Stomach (tissue), 19 donors: ENCODE measurements at places on chromosomes 7 and 10. TPM values are rescaled to one million over a fixed set of nuclear protein-coding genes. Genes with fewer than 3 reads are reported as not detected.
A peak's percentile ranks its signal among the peaks of the same experiment; 100 is the strongest.

- DNase-seq, result no peak
Measured at GRCh38 chr7:142248166-142249160, 9.4 kb downstream of the PRSS58 start.

- DNase-seq, result peak; percentile 16
Measured at GRCh38 chr10:57849691-57850357, 417.9 kb downstream of the IPMK start.

- DNase-seq, result peak; percentile 78
Measured at GRCh38 chr10:15725603-15726002, 5.9 kb upstream of the ITGA8 start.

Gene NAT16
- not detected for total RNA-seq

DNA sequence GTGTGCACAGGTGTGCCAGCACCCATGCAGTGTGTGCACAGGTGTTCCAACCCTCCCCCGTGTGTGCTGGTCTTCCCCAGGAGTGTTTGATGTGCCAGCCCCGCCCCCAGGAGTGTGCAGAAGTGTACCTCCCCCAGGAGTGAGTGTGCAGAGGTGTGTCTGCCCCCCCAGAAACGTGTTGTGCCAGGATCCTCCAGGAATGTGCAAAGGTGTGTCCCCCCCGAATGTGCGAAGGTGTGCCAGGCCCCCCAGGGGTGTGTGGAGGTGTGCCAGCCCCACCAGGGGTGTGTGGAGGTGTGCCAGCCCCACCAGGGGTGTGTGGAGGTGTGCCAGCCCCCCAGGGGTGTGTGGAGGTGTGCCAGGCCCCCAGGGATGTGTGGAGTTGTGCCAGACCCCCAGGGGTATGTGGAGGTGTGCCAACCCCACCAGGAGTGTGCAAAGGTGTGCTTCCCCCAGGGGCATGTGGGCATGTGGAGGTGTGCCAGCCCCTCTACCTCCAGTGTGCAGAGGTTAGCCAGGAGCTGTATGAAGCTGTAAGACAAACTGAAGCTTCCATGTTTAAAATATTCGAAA lies 33.2 kb downstream of the CHST15 start:
- DNase-seq, result no peak

DNA sequence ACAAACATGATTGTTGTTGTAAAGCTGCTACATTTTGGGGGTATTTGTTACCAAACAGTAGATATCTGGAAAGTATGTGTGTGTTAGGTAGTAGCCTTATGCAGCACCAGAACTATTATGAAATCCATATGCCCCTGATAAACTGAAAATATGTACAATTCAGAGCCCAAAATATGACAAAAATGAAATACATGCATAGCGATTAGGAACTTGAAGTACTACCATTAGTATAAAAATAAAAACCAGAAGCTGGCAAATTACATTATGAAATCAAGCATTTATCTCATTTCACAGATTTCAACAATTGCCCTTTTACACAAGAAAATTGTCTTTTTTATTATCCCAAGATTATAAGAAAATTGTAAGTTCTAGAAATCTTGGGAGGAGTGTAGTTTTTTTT lies 33.9 kb downstream of the SLC26A5 start:
- DNase-seq, result no peak

DNA sequence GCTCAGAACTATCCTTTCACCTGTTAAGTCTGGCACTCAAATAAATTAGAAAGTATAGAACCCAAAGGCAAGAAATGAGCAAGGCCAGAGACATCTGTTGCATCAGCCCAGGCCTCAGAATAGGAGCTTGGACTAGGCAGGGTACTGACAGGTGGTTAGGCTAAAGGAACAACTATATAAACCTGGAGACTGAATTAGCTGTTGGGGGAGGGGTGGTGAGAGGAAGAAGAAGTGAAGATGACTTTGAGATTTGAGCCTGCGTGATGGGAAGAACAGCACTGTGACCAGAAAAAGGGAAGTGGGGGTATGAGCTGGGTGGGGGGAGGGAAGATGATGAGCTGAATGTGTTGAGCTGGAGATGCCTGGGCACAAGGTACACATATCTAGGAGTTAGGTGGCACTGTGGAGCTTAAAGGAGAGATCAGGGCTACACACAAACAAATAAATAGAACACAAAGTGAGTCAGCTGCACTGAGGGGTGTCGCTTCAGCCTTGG lies 244.7 kb downstream of the PTEN start:
- peak; percentile 35 for DNase-seq

GRCh38 chr10:29618341-29619171 lies 16.2 kb downstream of the SVIL start:
- no peak for DNase-seq

- DNase-seq, result peak; percentile 48
Measured at GRCh38 chr7:31043051-31043471, 9.0 kb upstream of the ADCYAP1R1 start.

Gene CACUL1
- total RNA-seq, result 76.9 TPM

GRCh38 chr7:19117091-19117869 lies at the start of gene TWIST1:
TWIST1 (minus strand) TSS chr7:19117636; CDS start chr7:19117321, 315 bp downstream.
- DNase-seq, result no peak

Gene TMEM130
- total RNA-seq, result not detected

GRCh38 chr10:89591111-89591795 lies 53.8 kb downstream of the PANK1 start:
- DNase-seq, result no peak

DNA sequence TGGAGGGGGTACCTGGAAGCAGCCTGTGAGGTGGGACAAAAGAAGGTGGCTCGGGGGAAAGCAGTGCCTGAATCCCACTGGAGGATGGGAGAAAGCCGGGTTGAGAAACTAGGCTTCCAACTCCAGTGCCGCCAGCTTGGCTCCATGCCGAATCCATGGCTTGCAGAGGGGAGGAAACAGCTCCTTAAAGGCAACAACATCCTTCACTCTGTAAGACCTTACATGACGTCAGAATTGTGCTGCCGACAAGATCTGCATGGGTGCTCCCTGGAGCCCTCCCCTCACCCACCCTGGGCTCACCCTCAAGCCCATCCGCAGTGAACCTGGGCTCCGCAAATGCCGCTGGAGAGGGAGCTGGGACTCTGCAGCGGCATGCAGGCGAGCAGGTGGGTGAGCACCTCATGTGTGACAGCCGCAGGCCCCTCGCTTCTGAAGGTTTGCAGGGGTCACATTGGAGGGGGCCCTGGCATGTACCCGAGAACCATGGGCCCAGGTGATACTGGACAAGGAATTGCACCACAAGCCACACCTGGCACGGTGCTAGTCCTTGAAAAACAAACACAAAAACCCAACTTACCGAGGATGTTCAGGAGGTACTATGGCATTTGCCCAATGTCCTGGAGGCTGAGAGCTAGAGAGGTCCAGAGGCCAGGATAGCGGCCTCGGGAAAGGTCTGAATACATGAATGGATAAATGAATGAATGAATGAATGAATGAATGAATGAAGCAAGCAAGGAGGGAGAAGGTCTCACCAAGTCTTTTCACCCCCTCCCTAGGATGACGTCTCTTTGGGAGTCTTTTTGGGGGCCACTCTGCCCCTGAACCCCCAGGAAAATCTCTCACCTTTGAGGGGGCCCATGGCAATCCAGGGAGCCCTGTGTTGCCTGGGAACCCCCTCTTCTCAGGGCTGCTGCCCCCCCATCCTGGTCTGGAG lies 238.6 kb upstream of the SHH start:
- DNase-seq, result no peak

DNA sequence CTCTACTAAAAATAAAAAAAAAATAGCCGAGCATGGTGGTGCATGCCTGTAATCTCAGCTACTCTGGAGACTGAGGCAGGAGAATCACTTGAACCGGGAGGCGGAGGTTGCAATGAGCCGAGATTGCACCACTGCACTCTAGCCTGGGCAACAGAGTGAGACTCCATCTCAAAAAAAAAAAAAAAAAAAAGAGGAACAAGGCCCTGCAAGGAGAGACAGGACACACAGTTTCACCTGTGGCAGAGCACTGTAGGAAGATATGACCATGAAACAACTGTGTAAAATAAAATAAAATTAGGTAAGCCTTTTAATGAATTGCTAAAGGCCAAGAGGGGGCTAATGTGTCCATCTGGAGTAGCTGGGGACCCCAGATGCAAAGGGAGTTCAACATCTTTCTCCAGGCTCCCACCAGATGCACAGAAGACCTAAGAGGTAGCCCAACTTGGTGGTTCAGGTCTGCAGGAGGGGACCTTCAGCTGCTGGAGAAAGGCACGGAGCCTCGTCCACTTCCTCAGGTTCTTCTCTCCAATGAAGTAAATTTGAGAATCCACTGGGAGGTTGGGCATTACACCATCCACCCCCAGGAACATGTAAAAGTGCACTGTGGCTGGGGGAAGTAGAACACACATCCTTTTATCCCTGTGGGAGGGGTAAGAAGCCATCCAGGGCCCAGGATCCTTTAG lies 12.7 kb downstream of the PPIF start:
- no peak for DNase-seq
